ENCODE measurements at places on chromosomes 5 and 9.

DNA sequence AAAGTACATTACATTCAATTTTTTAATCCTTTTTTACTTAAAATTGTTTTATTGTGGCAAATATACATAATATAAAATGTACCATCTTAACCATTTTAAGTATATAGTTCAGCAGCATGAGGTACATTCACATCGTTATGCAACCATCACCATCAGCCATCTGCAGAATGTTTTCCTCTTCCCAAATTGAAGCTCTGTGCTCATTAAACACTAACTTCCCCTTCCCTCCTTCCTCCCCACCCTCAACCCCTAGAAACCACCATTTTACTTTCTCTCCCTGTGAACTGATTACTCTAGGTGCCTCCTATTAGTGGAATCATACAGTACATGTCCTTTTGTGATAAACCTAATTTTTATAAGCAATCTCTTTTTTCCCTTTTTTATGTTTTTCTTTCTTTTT is 15.6 kb downstream of the TEX53 start:
- no peak for DNase-seq

DNA sequence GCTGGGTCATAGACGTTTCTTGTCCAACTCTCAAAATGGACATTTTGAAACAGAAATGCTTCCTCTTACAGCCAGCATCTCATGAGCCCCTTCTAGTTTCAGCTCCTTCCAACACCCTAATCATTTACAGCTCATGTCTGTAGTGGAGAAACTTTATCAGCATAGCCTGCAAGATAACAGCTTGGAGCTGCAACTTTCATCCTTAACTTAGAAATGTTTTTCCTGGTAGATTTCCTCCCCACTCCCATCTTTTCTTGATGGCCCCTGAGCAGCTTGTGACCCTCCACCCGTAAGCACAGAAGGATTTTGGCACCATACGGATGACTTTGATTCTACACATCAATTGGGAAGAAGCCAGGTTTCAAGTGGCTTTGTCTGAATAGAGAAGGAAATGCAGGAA is 53.5 kb upstream of the TGFBR1 start:
- no peak for DNase-seq

DNA sequence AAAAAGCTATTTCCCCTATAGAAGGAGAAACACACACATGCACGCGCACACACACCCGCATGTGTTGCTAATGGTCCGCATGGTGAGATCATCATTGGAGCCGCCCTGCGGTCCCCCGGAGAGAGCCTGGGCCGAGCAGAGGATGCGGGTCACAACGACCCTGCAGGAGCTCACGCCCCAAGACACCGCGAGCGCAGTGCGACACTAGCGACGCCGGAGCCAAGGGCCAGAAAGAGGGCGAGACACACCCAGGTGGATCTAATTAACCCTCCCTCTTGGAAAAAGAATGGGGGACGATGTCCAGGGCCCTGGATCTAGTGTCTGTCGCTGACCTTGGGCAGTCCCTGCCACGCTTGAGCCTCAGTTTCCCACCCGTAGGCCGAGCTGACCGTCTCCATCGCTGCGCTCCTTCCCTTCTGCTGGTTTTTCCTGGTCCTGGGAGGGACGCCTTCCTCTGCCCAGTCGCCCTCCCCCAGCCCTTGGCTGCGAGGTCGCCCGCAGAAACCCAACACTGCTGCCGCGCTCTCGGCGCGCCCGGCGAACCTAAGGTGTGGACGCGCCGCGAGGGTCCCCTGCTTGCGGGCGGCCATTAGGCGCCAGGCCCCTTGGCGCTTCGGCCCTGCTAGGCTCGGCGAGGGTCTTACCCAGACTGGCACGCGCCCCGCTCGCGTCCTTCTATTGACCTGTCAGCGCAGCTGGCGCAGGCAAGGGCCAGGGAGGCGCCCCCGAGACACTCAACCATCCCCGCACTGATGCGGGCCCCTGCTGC is 47.5 kb upstream of the RNF20 start:
- no peak for DNase-seq

DNA sequence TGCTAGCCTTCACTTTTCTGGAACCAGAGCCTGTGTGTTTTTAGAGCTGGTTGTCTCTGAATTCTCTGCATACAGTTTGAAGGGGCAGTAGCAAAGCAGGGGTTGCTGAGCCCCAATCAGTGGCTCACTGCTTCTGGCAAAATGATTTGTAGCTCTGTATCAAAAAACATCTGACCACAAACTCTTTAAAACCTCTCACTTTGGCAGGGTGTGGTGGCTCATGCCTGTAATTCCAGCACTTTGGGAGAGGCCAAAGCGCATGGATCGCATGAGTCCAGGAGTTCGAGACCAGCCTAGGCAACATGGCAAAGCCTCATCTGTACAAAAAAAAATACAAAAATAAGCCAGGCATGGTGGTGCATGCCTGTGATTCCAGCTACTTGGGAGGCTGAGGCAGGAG is 28.3 kb upstream of the APC start:
- no peak for DNase-seq

DNA sequence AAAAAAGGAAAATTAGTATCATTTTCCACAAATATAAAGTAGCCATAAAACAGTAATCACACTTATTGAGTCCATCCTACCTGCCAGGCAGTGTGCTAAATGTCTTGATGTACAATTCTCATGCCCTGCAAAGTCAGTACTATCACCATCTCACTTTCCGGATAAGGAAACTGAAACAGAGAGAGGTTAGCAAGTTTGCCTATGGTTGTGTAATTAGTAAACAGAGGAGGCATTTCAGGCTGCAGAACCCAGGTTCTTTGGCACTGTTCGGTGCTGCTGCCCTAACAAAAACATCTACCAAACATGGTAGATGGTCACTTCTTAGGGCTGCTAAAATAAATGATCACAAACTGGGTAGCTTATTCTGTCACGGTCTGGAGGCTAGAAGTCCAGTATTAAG is 22.6 kb downstream of the PLAC8L1 start:
- no peak for DNase-seq

- DNase-seq: no peak
Observed at GRCh38 chr5:175824676-175825075, 46.7 kb upstream of the CPLX2 start.
